ENCODE measurements at places on chromosomes 5 and 9.

- DNase-seq, result no peak
Measured at GRCh38 chr5:26833596-26833995, 204.8 kb downstream of the CDH9 start.

- no peak for DNase-seq
Measured at GRCh38 chr9:120381839-120382238, 198.1 kb downstream of the CDK5RAP2 start.

DNA sequence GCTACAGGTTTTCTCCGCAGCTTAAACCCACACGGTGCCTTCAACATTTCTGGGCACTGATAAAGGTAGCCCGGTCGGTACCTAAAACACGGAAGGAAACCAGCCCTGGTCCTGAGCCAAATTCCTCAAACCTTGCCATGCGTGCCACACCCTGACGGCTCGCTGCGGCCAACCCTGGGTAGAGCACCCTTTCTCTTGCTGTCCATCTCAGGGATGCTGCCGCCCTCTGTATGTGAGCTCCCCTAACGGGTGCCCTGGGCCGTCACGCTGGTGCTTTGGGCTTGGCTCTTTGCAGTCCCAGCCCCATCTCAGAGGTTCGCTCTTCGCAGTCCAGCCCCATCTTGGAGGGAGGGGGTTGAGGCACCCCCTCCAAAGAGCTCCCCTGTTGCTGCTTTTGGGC lies 43.9 kb downstream of the PNPLA7 start:
- DNase-seq, result no peak

GRCh38 chr5:113020461-113021273 lies 44.1 kb downstream of the DCP2 start:
- DNase-seq, result no peak

- DNase-seq, result no peak
Measured at GRCh38 chr9:90165281-90165680, 477.3 kb downstream of the DIRAS2 start.

DNA sequence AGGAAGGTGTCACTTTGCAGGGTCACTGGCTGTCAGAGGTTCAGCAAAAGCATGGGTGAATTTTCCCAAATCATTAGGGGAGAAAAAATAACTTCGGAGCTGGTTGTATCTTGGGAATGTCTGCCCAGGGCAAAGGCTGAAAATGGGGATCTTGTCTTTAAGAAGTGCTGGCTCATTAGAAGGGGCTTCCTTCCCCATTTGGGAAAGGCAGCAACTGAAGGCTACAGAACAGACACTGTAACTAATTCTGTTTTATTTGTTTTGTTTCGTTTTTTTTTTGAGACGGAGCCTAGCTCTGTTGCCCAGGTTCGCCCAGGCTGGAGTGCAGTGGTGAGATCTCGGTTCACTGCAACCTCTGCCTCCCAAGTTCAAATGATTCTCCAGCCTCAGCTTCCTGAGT lies 70.3 kb upstream of the PCA3 start:
- no peak for DNase-seq

- no peak for DNase-seq
Measured at GRCh38 chr9:73773896-73774295, 622.2 kb downstream of the ANXA1 start.
